ENCODE measurements at places on chromosomes 12 and 14.
A peak's percentile ranks its signal among the peaks of the same experiment; 100 is the strongest.

- DNase-seq, result no peak
Observed at GRCh38 chr12:50057896-50058670, 687 bp downstream of the ASIC1 start.

GRCh38 chr12:101745481-101745880 is 6.2 kb upstream of the SYCP3 start:
- DNase-seq, result no peak

- DNase-seq, result no peak
Observed at GRCh38 chr12:108495054-108495453, 20.0 kb upstream of the FICD start.

DNA sequence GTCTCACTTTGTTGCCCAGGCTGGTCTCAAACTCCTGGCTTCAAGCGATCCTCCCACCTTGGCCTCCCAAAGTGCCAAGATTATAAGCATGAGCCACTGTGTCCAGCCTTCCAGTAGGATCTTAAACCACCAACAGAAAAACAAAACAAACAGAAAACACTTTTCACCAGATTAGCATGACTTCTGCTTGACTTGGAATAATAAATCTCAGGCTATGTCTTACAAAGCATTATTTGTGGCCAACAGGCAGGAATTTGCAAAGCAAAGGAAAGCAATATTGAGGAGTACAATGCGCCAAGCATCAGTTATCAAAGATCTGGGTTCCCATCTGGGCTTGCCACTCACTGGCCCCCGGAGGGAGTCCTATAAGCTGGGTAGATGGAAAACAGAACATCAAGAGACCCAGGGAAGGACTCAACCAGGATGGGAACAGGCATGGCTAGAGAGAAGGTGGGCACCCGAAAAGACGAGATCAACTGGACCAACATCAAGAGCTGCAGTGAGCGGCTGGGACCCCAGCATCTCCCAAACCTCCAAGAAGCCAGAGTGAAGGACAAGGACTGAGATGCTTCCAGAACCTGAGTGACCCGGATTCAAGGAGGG is 101.2 kb downstream of the TMEM30B start:
- no peak for DNase-seq

DNA sequence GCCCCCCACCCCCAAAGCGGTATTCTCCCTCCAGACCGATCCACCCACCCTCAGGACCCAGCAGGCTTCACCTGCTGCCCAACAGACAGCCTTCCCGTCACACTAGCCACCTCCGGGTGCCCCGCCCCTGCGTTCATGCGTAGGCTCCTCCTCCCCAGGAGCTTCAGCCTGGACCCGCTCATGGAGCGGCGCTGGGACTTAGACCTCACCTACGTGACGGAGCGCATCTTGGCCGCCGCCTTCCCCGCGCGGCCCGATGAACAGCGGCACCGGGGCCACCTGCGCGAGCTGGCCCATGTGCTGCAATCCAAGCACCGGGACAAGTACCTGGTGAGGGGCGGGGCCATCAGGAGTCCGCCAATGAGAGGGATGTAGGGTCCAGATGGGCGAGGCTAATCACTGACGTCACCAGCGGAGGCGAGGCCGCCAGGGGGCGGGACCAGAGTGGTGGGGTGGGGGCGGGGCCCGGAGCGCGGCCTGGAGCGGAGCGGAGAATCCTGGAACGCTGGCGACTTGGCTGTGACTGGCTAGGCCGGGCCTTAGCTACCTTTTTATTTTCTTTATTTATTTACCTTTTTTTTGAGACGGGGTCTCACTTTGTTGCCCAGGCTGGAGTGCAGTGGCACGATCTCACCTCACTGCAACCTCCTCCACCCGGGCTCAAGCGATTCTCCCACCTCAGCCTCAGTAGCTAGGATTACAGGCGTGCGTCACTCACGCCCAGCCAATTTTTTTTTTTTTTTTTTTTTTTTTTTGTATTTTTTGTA is 4.4 kb downstream of the TNS2 start:
- peak; percentile 88 for DNase-seq

GRCh38 chr12:120581998-120582397 is 796 bp upstream of the POP5 start:
- DNase-seq, result no peak

- DNase-seq, result no peak
Observed at GRCh38 chr12:131408036-131408365, 302.9 kb upstream of the SFSWAP start.

DNA sequence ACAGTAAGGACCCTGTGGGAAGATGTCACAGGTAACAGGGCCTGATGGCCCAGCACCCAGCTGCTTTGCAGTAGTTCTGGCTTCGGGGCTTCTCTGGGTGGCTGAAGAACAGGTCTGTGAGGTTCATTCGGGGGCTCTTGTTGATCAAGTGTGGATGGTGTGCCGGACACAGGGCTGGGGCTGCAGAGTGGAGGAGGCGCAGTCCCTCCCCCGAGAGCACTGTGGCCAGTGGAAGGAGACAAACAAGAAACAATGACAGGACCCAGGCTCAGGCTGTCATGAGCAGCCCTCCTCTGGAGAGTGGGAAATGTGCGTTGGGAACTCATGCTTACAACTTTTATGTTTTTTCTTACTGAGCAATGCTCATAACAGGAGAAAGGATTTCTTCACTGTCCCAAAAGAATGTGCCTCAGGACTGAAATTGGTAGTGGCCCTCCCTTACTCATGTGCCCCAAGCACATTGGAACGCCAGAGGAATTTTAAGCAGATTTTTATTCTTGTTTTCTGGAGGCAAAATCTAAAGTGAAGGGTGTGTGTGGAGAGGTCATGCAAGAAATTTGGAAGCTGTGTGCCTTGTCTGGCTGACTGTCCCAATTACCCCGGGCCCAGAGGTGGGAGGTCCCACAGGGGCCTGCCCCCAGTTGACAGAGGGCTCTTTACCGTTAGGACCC is 233.8 kb downstream of the CACNA1C start:
- DNase-seq, result no peak

DNA sequence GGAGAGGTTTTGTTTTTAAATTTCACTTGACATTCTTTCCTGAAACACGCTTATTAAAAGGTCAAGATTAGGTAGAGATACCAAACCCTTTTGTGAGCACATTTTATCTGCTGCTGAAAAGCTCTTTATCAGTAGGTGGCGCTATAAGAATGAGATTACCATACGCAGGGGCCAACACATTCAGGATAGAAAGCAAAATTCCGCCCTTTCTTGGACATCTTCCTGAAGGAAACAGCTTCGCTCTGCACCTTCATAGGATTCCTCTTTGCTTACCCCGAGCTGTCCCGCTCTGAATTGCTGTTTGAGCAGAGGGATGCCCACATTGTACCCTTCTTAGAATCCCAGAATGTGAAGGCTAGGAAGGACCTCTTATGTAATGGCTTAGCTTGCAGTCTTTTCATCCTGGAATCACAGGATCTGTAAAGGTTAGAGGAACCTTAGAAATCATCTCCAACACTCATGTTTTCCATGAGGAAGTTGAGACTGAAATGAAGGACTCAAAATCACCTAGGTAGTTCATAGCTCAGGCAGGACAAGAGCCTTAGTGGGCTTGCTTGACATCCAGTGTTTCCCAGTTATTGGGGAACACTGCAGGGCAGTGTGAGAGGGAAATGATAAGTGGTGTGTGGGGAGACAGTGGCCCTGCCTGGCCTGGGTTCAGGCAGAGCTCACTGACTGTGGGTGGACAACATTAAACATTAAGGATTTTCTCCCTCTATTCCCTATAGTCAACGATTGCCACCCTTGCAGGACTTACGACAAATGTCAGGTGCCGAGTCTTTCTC is 38.7 kb upstream of the CRY1 start:
- no peak for DNase-seq

DNA sequence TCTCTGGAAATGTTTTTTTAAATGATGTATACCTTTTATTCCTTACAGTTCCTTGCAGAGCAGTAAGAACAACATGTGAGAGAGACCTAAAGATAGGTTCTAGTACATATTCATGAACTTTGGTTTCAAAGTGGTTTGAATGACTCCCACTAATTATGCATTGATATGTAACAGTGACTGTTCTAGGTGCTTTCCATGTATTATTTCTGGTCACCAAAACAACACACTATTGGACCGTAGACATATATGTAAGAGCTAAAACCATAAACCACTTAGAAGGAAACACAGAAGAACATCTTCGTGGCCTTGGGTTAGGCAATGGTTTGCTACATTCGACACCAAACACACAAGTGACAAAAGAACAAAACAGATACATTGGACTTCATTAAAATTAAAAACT is 37.9 kb downstream of the SOX5 start:
- DNase-seq, result no peak

DNA sequence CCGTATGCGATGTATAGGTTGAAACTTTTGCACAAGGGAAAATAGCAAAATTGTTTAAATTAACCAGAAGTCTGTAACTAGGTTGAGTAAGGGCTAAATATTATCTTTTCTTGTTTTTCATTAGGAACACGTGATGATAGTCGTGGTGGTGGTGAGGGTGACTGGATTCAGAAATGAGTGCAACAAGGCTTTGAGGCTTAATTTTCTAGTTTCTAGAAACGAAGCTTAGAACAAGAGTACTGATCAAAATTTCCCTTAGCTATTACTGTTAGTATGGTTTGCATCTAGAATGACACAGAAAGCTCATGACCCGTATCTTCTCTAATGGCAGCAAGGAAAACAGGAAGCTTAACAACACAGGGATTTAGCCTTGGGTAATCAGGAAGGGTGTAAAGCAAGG is 7.0 kb downstream of the SLIRP start:
- no peak for DNase-seq

DNA sequence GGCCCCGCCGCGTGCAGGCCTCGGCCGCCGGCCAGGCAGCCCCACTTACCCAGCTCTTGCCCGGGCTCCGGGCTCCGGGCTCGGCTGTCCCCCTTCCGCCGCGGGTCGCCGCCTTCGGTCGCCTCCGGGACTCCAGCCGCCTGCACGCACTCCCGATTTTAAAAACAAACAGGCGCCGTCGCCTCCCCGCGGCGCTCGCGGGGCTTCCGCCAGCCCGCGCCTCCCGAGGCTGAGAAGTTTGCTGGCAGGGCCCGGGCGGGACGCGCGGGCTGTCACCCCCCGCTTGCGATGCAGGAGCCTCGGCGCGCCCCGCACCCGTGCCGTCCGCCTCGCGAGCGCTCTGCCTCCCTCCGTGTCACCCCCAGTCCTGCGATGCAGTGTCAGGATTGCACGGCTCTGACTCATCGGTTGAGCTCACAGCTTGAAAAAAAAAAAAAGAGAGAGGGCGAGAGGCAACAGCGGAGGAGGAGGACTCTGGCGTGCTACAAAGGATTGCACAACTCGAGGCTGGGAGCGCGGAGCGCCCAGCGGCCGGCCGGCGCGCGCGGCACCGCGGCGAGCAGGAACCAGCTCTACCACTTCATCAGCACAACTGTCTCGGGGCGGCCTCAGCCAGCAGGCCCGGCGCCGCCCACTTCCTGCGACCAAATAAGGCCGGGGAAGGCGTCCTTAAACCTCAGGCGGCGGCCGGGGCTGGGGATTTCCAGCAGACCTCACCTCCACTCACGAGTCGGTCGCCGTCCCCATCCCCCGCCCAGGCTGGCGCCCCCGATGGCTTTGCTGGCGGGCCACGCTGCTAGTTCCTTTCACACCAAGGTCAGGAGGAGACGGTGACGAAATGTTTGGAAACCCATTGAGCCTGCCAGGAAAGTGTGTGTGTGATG is 45.8 kb upstream of the PNMA1 start:
- DNase-seq, result peak; percentile 97

- DNase-seq, result peak; percentile 81
Observed at GRCh38 chr12:122078141-122079032, at the start of gene MLXIP. TSS of gene MLXIP (plus strand) at chr12:122078756. CDS start at chr12:122078854, 98 bp downstream.

GRCh38 chr14:42222924-42223471 is 616.3 kb downstream of the LRFN5 start:
- no peak for DNase-seq

DNA sequence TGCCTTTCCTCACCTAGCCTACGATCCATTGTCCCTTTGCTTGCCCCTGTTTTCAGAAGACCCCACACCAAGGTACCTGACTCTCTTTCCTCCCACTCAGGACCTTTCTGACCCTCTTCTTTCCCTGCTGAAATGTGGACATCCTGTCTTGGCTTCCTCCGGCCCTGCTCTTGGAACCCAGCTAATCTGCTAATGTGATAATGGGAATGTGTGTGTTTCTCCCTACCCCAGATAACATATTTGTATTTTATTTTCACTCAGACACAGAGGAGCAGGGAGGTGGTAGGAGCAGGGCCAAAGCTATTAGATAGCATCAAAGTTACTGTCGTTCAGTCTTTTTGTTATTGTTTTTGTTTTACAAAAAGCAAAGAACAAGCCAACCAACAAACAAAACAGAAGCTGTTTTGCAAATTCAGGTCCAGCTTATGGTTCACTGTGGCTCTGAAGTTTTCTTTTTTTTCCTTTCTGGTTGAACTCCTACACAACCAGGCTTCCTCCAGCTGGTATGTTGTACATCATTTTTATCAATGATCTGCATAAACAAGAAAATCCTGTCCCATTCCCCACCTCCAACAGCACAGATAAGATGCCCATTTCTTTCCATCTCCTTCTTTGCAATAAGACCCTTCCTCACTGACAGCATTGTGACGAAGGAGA is 137.3 kb downstream of the C12orf75 start:
- DNase-seq, result no peak

DNA sequence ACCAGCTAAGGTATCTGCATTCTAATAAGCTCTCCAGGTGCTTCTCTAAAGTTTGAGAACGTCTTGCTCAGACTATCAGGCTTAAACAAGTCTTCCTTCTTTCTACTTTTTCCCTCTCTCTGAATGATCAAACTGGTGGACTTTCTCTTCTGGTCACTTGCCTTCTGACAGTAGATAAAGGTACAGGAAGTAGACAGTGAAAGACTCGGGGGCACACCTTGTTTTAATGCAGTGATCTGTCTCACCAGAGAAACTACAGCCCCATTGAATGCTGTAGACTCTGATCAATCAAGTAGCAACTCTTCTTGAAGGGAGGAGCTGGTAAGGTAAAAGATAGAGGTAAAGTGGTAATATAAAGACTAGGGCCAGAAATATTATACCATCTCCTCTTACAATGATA is 48.1 kb upstream of the ATXN7L3B start:
- no peak for DNase-seq

- DNase-seq, result no peak
Observed at GRCh38 chr14:104957146-104958113, 20.7 kb downstream of the AHNAK2 start.

GRCh38 chr12:105102673-105103072 is 4.9 kb upstream of the WASHC4 start:
- no peak for DNase-seq

- DNase-seq, result no peak
Observed at GRCh38 chr12:119992129-119992705, 3.2 kb downstream of the BICDL1 start.

All from T-helper 22 cell (primary cell).